ENCODE measurements at places on chromosomes 11 and 22.
A peak's percentile ranks its signal among the peaks of the same experiment; 100 is the strongest.

- no peak for DNase-seq
Observed at GRCh38 chr22:45484742-45485141, 17.9 kb upstream of the FBLN1 start.

DNA sequence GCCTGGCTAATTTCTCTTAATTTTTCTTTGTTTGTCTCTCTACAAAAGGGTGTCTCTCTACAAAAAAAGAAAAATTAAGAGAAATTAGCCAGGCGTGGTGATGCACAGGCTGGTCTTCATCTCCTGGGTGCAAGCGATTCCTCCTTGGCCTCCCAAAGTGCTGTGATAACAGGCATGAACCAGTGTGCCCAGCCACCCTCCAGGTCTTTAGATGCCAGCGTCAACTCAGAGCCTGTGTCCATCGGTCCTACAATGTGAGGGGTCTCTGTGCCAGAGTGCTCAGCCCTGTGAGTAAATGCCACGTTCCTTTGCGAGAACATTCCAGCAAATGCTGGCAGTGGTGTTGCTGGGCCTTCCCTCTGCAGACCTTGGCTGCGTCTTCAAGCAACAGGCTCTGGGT, 62.7 kb downstream of the IGF2 start:
- no peak for DNase-seq

GRCh38 chr11:66891851-66892660, 35.2 kb downstream of the LRFN4 start:
- DNase-seq: peak; percentile 89

- DNase-seq: no peak
Observed at GRCh38 chr11:64753380-64754123, 6.2 kb downstream of the PYGM start.

DNA sequence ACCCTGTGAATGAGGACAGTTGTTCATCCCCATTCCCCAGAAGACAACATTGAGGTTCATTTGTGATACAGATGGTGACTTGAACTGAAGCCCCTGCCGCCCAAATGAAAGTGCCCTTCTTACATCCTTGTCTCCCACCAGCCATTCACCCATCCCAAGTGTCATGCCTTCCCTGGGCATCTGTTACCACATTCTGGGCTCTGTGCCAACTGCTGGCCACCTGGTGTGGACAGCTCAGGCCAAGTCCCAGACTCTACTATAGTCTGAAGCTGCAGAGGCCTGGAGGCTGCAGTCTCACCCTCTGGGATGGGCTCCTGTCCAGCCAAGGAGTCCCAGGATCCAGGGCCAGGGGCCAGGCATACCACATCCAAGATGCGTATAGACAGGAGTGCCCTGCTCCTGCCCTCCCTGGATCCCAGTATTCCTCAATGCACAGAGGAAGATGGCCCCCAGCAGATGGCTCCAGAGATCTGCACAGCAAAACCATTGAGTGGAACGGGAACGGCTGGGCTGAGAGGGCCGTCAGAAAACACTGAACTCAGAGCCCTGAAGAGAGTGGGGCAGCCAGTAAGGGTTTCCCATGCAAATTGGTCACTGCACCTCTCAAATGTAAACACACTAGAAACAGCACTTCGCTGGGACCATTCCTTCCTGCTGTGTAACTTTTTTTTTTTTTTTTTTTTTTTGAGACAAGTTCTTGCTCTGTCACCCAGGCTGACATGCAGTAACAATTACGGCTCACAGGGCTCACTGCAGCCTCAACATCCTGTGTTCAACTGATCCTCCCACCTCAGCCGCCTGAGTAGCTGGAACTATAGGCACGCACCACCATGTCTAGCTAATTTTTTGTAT, 22.8 kb downstream of the ARRB1 start:
- peak; percentile 73 for DNase-seq

DNA sequence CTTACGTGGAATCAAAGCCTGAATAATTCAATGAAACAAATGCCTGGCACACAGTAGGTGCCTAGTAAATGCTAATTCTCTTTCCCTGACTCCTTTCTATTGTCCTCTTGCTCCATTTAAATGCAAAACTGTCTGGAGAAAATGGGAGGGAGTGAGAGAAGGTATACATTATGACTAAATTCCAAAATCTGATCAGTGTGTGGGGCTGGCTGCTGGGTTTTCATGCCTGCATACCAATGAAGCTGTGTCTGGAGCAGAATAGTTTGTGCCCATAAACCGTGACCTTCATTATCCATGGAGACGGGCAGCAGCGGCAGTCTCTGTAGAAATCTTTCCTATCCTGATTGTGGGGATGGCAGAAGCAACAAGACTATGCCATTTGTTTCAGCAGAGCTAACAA, 223.4 kb upstream of the ZBED5 start:
- DNase-seq: no peak

DNA sequence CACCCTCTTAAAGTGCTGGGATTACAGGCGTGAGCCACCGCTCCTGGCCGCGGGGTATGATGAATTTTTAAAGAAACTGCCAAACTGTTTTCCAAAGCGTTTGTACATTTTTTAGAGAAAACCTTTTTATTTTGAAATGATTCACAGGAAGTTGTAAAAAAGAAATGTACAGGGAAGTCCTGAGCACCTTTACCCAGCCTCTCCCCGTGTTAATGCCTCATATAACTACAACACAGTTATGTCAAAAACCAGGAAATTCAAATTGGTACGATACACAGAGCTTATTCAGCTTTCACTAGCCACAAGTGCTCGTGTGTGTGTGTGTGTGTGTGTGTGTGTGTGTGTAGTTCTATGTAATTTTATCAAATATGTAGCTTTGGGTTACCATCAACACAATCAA, 7.0 kb upstream of the FAM118A start:
- DNase-seq: no peak

DNA sequence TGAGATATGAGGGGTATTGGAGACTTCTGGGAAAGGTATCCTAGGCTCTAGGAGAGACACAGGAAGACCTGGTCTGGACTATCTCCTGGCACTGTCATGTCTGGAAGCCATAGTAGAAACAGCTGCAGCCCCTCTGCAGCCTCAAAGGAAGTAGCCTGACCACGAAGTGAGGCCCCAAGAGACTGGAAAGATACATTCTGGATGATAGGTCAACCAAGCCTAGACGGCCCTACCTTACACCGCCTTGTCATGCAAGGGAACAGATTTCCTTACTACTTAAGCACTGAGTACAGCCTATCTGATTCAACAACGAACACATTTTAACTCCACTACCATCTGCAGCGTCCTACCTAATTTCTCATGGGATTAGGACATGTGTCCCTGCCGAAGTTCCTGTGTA, 31.1 kb downstream of the UQCR10 start:
- peak; percentile 20 for DNase-seq

DNA sequence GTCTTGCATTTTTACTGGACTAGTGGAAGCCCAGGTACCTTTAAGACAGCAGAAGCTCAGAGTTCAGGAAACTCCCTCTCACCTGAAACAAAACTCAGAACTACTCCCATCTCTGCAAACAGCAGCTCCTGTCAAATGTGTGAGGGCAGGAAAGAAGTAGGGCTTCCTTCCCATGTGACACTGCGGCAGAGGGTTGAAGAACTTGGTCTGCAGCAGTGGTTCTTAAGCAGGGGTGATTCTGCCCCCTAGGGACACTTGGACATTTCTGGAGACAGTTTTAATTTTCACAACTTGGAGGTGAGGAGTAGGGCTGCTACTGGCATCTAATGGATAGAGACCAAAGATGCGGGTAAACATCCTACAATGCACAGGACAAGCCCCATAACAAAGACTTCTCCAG, 63.4 kb downstream of the RCN1 start:
- DNase-seq: peak; percentile 32

DNA sequence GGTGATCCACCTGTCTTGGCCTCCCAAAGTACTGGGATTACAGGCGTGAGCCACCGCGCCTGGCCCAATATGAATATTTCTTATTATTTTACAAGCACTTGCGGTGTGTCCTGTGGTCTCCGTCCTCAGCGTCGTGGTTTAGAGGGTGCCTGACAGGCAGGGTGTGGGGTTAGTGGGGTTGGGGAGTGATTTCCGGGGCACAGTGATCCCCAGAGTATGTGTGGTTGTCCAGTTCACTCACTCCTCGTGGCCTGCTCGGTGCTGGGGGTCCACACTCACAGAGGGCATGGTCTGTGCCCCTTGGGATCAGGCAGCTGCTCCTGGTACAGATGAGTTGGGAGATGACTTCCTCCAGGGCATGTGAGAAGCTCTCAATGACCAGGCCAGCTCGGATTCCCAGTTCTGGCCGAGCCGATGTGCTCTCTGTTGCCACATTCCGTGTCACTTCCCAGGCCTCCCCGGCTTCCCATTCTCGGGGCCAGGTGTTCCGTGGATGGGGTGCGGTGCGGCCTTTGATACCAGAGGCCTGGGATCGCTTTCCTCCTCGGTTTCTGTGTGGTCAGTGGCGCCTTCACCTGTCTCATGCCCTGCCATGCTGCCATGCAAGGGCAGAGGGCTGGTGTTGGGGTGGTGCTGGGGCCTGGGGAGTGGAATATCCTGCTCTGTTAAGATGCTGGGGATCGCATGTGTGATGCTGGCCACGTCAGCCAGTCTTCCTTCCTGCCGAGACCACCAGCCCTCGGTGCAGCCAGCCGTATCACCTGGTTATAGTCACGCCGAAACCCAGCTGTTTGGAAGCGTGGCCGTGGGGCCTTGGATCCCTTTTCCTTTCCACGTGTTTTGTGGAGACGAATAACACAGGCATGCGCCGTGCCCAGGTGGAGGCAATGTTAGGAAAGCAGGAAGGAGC, 39.6 kb downstream of the PARVB start:
- no peak for DNase-seq

DNA sequence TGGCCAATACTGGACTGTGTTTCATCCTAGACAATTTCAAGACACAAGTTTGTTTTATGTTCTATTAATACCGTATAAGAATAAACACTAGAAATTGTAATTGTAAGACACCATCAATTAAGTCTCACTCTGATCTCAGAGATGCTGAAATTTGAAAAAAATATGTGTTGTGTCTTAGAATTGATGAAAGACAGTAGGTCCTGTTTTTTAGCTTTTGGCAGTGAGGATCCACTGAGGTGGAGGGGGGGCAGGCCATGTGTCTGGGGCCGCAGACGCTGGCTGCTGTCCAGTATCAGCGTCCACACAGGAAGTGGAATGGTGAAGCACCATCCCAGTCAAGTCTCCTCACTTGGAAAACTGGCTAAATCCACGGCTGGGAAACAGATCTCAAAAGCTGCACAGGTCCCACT, 22.5 kb upstream of the ALG8 start:
- DNase-seq: no peak

GRCh38 chr11:26297189-26297975, 34.5 kb upstream of the ANO3 start:
- DNase-seq: peak; percentile 73

- DNase-seq: peak; percentile 38
Observed at GRCh38 chr22:36873614-36874308, 13.0 kb downstream of the NCF4 start.

DNA sequence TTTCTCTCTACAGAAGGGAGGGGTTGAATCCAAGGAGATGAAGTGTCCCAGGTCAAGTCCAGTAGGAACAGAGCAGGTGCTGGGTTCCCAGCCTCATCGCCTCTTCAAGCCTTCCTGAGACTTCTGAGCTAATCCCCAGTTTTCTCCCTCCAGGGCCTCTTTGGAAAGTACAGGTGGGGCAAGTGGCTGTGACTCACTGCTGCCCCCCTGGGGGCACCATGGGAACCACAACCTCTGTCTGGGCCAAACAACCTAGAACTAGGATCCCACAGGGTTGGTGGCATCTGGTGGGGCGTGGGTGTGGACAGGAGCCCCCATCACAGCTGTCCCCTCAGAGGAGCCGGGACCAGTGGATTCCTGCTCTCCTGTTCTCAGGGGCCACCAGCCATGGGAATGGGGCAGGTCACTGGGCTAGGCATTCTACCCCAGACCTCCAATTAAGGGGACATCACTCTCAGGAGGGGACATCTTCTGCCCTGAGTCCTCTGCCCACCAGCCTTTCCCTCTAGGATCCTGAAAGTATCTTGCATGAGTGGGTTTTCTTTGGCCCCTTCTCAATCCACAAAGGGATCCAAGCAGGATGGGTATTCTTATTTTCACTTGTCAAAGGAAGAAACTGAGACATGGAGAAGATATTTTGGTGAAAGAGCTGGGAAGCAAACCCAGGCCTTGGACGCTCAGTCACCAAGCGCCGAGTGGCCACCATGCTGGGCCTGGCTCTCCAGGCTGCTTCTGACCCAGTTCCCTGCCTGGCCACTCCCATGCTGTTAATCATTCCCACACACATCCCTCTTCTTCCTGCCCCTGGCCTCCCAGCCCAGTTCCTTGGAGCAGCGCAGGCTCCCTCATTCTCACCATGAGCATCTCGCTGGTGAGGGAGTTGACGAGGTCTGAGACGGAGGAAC, 23.8 kb downstream of the LRRC10B start:
- DNase-seq: no peak

DNA sequence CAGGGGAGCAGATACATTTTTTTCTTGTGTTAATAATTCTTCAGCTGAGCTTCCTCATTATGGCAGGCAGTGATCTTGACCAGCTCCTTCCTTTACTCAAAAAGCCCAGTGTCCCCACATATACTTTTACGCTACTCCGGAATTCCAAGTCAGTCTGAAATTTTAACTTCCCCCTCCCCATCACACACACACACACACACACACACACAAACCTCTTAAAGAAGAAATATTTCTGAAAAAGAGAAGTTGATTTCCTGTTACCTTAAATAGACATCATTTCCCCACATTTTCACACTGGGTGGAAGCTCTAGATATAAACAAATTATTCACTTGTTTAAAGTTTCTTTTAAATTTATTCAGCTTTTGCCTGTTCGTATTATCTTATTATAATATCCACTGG, 113.9 kb downstream of the DBX1 start:
- DNase-seq: no peak

GRCh38 chr11:70487756-70488155, 89.4 kb downstream of the CTTN start:
- no peak for DNase-seq

- DNase-seq: no peak
Observed at GRCh38 chr11:3866206-3866605, 10.7 kb downstream of the STIM1 start.

- DNase-seq: no peak
Observed at GRCh38 chr11:66510990-66511339, 530 bp downstream of the BBS1 start.

DNA sequence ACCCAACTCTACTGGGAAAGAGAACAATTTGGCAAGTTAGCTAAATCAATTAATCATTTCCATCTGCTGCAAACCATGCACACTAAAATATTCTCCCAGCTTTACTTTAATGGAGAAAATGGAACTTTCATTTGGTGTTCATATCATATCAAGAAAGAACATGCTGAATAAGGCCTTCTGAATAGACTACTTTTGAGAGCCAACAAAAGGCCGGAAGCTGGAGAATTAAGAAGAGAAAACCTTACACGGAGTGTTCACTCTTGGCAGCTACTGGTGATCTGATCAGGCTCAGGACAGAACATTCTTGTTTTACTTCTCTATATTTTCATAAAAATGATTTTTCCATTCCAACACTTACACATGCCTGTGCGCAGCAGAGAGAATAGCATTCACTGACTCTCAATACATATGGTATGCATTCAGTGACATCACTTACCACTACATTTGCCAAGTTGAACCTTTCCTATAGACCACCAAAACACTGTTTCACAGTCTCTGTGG, 165.3 kb downstream of the TTC28 start:
- peak; percentile 24 for DNase-seq

DNA sequence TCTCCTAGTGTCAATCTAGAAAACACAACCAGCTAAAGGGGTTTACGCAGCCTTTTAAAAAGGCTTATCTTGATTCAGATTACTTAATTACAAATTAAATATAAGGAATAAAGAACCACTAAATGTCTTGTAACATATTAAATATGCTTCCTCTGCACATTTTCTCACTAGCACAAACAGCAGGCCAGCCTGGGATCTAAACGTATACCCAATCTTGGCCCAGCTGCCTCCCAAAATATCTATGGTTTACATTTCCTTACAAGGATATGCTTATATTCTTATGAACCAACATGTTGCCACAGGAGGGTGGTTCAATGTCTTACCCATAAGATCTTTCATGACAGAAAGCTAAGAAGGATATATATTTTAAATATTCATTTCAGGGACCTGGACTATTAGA, 7.7 kb downstream of the LGR4 start:
- no peak for DNase-seq

Measured in fibroblast of skin of right quadriceps (primary cell).